Motor neuron (in vitro differentiated cells): ENCODE measurements at places on chromosomes 2 and 18. TPM values are rescaled to one million over a fixed set of nuclear protein-coding genes. Genes with fewer than 3 reads are reported as not detected.

IL36B gene
- 0.31 TPM in 1 of 2 replicates, not detected in the other for total RNA-seq

TWIST2 gene
- 1.00 and 1.1 TPM in 2 replicates for total RNA-seq

ACOXL gene
- 0.26 and 0.32 TPM in 2 replicates for total RNA-seq

RESP18 gene
- total RNA-seq = not detected in 2 replicates

CIDEA gene
- total RNA-seq = not detected in 2 replicates

- ATAC-seq = no peak
Measured at GRCh38 chr2:110794390-110794789, 62.0 kb downstream of the ACOXL start.

DNA sequence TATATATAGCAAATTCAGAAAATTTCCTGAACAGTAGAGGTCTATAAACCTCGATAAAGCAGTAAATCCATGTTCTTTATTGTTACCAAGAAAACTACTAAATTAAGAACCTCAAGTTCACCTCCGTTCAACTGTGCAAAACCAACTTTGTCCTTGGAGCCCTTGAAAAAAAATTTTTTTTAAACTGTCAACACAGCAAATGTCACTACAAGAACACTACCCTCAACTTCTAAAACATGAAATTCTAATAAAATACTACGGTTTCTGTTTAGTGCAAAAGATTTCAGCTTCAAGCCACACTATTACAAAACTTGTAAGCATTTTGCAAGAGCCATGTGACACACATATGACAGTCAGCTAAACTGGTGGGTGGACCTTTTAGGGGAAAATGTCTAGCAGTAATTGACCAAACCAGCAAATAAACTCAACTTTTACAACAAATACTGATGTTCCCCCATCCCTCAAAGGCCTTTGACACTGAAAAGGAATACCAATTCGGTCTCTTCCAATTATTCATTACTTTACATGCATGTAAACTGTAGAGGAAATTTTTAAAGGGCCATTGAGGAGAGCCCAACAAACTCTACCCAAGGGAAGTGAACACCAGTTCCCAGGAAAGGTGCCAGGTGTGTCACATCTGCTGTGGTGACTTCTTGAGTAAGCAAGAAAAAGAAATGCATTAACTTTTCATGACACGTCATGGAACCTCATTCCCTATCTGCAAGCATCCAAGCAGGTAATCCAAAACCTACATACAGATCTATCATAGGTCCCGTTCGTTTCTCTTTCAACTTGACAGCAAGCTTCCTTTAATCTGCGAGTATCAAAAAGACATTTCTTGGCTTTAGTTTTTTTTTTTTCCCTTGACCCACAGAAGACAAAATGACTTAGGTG, 1.4 kb downstream of the RAB1A start:
- ATAC-seq = no peak

DNA sequence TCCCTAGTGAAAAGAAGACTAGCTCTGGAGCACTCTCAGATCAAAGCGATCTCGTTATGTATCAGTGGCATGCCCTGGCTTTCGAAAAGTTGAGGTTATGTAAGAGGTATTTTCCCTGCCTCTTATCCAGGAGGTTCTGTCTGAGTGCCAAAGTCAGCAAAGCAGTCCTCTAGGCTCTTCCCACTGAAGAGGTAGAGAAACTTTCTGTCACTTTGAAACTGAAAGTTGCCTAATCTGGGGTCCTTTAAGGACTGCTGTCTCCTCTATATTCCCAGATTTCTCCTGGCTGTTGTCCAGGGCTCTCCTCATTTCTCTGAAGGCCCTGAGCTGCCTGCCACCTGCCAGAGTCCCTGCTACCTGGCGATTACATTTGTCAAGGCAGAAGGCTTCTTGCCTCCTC, 96.3 kb downstream of the B3GNT2 start:
- ATAC-seq = no peak

GRCh38 chr2:15746703-15747550, 155.3 kb downstream of the DDX1 start:
- ATAC-seq = no peak

DNA sequence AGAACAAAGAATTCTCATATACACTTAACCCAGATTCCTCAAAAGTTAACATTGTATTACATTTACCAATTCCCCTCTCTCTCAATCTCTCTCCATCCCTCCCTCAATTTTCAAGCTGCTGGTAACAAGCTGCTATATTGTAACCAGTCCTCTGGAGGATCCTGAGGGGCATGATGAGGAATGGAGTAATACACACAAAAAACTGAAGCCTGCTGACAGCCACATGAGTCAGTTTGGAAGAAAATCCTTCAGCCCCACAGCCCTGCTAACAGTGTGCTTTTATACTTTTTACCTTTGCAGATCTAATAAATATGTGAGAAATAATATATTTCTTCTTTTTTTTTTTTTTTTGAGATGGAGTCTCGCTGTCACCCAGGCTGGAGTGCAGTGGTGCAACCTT, 165.7 kb upstream of the RAB12 start:
- ATAC-seq = no peak
